ENCODE measurements at places on chromosomes 12 and 14.

DNA sequence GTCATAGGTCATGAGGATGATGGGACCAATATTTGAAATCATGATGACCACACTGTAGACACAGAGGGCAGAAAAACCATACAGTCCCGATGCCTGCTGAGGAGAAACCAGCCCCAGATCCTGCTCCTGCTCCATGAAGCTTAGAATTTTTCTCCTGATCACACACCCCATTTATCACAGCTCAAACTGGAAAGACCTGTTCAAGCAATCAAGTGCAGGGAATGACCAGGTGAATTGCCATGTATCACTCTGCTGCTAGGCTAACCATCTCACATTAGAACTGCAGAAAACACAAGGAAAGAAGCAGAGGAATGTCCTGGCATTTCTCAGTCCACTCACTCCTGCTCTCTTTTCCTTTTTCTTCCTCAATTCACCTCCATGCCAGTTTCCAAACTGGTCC lies 18.1 kb downstream of the MANSC1 start:
- no peak for DNase-seq

DNA sequence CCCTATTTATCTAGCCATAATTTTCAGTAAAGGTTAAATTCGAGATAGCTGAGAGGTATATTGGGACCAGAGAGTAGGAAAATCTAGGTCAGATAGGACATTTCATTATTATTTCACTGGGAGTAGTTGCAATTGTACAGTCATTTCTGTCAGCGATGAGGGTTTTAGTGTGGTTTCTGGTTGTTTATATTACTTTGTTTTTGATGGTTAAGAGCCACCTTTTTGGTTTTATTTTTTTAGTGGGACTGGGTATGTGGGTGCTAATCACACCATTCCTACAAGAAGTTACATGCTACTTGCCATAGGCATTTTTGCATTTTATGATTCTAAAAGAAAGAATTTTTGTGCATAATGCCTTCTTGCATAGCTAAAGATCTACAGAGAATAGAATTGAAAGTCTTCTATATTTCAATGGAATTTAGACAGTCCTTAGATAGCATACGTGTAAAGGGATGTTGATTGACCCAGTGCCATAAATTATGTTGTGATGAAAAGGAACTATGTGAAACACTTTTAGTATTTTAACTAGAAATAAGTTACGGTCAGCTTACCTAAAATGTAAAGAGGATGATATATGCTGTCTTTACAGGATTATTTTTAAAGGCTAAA lies 85.2 kb downstream of the KTN1 start:
- no peak for DNase-seq

DNA sequence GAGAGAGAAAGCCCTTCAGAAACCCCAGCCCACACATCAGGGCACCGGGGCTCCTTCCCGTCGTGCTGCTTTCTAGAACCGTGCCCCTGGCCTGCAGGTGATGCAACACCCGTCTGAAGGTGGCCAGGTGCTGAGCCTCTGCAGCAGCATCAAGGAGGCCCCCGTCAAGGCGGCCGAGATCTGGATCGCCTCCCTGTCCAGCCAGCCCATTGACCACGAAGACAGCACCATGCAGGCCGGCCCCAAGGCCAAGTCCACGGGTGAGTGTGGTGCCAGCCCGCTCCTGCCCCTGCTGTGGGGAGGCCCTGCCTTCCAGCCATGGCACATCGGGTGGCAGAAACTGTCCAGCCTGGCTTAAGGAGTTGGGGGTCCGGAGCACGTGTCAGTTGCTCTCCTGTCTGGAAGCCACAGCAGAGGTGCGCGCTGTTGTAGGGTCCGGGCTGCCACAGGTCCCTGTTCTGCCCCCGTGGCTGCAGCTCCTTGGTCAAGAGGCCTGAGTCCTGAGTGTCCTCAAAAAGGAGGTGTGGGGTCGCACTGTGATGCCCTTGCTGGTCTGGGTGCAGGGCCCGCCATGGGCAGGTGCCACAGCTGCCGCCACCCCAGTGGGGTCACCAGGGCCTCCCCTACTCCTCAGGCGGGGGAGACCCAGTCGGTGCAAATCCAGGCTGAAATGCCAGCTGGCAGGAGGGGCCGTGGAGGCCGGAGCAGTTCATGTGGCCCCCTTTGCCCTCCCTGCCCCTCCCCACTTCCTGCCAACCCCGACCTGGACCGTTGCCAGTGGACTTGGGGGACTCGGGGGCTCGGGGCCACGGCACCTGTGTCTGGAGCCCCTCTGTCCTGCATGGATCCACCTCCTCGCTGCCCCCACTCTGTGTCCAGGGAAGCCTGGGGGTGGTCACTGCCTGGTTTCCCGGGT lies 31.0 kb upstream of the TEX22 start:
- no peak for DNase-seq

DNA sequence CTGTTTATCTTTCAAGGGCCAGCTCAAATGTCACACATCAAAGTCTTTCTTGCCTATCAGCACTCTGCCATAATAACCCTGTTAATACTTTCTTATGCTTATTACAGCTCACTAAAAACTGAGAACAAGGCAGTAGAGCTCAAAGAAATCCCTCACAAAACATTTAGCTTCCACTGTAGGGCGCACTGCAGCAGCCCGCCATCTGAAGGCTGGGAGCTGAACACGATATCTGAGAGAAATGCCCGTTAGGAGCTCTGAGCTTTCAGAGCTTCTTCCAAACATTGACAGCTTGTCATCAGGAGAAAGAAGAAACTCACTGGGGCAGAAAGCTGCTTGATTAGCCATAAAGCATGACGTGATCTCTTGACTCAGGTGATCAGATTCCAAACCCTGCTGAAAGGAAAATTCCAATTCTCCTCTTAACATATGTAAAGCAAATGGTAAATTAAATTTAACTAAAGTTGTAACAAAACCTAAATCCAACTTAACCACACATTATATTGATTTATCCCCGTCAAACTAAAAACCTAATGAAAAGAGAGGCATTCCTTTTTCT lies 175.7 kb downstream of the C12orf50 start:
- no peak for DNase-seq

- DNase-seq = no peak
Observed at GRCh38 chr12:32266756-32267155, 132.6 kb upstream of the FGD4 start.

DNA sequence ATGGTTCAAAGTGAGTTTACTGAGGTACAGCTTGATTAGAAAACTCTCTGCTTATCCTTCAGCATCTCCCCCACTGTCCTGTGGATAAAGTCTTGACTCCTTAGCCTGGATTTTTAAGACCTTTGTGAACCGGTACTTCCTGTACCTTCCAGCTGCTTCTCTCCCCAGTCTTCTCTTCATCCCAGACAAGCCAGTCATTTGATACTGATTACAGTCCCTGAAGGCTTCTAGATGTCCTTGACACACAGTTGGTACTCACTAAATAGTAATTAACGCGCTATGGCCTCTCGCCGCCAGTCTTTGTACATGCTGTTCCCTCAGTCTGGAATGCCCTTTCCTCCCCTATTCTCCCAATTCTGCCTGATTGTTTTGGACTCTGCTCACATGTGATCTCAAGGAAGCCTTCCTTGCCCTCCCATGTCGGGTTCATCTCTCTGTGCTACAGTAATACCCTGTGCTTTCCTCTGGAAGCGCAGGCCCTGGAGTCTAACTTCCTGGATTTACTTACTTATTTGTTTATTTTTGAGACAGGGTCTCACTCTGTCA lies 50.6 kb upstream of the PTGR2 start:
- no peak for DNase-seq

DNA sequence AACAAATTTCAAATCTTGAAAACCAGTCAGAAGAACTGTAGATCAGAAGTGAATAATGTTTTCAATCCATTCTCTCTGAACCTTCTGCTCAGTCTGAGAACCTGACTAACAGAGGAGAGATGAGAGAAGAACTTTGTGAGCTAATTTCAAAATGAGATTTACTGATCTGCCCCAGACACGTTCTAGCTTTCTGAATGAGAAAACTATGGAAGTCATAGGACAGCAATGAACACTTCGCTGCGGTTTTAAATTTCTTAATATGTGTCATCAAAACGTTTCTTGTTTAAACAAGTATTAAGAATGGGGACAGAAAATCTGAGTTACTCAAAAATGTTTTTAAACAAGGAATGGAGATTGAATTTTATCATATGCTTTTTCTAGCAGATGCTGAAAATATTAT lies 66.6 kb upstream of the FAR2 start:
- DNase-seq = no peak

DNA sequence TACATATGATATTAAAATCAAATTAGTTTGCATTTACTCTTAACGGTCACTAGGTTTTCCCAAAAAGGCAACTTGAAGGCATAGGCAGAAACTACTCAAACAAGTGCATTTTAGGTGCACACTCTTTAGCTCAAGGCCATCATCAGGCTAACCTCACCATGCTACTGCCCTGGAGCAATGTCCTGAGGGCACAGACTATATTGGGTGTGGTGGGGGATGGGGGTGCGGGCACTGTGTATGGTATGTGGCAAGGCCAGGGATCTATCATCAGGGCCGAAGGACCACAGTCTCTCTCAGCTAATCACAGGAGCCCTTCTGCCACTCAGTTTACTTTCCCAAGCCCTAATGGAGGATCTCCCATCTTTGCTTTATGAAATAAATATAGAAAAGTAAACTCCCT lies 51.9 kb downstream of the SH2B3 start:
- DNase-seq = no peak

DNA sequence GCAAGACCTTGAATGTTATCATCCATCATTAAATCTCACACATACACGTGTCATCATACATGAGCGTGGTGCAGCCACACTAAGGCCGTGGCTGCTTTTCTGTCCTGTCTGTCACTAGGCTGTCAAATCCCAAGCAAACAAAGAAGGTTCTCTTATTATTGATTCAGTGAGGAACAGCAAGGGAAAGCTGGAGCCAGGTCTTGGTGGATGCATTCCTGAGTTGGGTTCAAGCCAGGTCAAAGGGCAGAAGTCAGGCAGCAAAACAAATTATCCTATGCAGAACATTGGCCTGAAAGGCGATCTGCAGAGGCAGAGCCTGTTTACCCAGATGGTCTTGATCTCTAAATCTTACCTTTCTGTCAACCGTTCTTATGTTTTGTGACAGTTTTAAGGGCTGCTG lies 252.3 kb downstream of the NEDD1 start:
- DNase-seq = no peak

GRCh38 chr14:70785556-70785955 lies 23.8 kb downstream of the MAP3K9 start:
- no peak for DNase-seq

- no peak for DNase-seq
Observed at GRCh38 chr12:11324426-11324825, 14.2 kb upstream of the PRB4 start.

DNA sequence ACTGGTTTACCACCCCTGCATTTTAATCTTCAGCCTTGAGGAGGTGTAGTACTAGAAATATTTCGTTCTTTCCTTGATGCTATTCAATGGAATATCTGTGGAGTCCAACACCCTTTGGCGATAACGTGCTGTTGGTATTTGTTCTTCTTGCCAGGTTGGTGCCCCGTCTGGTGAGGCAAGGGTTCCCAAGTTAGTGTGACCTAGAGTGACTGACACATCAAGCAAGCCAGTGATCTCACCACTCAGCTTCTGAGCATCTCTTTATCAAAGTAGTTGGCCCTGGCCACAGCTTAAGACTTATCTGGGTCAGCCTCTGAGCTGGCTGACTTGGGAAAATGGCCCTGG lies 60.2 kb downstream of the PLXNC1 start:
- no peak for DNase-seq

- DNase-seq = no peak
Observed at GRCh38 chr12:26058308-26058707, 66.5 kb downstream of the BHLHE41 start.

DNA sequence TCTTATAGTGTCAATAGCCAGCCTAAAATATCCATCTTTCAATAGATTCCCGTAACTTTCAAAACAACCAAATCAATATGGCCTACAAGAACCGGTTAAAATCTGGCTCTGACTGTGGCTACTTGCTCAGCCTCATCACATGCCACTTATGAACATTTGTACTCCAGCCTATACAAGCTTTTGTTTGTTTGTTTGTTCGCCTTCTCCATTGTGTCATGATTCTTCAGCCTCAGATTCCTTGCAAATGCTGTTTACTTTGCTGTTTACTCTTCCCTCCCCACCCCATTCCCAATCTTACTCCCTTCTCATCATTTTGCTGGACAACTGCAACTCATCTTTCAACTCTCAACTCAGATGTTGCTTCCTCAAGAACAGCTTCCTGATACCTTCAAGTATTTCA lies 161.2 kb downstream of the CAPZA3 start:
- DNase-seq = no peak

DNA sequence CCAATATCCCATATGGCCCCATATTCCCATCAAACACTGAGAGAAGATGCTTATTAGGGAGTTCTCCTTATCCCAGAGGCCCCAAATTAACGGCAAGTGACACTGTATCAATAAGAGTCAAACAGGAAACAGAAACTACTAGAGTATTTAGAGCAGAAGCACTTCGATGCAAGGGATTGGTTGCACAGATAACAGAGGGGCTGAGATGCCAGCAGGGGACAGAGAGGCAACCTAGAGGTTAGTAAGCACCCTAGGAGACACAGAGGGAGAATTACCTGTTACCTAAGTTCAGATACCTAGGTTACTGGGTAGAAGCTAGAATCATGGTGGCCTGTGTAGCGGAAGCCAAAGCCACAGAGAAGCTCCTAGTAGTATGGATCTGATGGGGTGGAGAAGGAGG lies 2.9 kb downstream of the HEBP1 start:
- DNase-seq = no peak

DNA sequence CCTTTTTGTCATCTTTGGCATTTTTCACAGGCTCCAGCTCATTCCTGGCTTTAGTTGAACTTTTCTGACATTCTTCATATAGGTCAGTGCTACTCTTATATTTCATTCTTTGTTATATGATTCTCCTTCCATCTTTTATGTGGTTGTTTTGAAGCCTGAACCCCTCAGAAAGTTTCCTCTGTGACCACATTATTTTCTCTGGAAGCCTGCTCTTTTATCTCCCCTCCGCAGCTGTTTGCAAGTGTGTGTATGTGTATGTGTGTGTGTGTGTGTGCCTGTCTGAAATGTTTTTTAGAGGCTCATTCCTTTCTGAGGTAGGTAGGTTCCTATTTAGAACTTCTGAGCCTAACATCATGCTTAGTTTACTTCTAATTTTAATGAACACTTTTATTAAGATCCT lies 47.6 kb downstream of the ANO4 start:
- DNase-seq = no peak

- no peak for DNase-seq
Observed at GRCh38 chr12:23555180-23555824, 394.2 kb downstream of the SOX5 start.

DNA sequence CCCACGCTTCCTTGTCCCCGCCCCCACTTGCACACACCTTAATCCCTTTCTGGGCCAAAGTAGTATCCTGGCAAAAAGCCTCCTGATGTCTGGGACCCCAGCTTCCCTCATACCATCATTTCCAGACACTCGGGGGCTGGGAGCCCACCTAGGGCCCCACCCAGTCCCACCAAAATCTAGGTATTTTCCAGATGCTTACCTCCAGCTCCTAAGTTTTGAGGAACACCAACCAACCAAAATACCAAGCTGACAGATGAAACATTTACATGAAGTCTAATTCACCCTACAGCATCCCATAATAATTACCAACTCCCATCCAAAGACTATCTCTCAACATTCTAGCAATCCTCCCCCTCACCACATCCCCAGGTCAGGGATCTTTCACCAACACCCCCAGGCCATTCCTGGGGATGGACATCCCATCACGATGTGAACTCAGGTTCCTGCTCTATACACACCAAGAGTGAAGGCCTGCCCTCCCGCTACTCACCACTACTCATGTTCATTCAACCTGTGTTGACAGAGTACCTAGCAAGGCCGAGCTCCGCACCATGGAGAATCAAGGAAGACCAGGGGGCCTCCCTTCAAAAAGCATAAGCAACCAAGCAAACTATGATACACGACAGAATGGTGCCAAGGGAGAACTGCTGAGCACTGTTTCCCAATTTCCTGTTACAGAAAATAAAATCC lies 1.6 kb upstream of the CHD4 start:
- DNase-seq = peak; percentile 40

Measured in HTR-8/SVneo (cell line).